Activated T-helper 2 cell treated with anti-CD3 and anti-CD28 coated beads, Interferon-gamma antibody, Interleukin-2, Interleukin-4, amounts not matched to agents 10 μg/mL and 5 μg/mL and 100 μg/mL, durations not matched to agents 14 hours and 24 hours and 36 hours (primary cell): ENCODE measurements at places on chromosomes 1 and 21.

- no peak overlapping the region for H3K4me3 ChIP-seq
- peaks cover 22% of the 10 kb centered on the region for H3K4me1 ChIP-seq
- H3K27me3 ChIP-seq = peaks cover 18% of the 10 kb centered on the region
- no peak overlapping the region for H3K27ac ChIP-seq
- DNase-seq = no peak
- peaks cover 6% of the 10 kb centered on the region for H3K36me3 ChIP-seq
Observed at GRCh38 chr1:93616996-93617669, 64.5 kb downstream of the BCAR3 start.

- DNase-seq = no peak
- H3K4me3 ChIP-seq = no peak overlapping the region
- H3K27ac ChIP-seq = no peak overlapping the region
- H3K4me1 ChIP-seq = no peaks in the 10 kb centered on the region
- H3K27me3 ChIP-seq = no peaks in the 10 kb centered on the region
Observed at GRCh38 chr1:101854271-101854670, 142.5 kb downstream of the OLFM3 start.

DNA sequence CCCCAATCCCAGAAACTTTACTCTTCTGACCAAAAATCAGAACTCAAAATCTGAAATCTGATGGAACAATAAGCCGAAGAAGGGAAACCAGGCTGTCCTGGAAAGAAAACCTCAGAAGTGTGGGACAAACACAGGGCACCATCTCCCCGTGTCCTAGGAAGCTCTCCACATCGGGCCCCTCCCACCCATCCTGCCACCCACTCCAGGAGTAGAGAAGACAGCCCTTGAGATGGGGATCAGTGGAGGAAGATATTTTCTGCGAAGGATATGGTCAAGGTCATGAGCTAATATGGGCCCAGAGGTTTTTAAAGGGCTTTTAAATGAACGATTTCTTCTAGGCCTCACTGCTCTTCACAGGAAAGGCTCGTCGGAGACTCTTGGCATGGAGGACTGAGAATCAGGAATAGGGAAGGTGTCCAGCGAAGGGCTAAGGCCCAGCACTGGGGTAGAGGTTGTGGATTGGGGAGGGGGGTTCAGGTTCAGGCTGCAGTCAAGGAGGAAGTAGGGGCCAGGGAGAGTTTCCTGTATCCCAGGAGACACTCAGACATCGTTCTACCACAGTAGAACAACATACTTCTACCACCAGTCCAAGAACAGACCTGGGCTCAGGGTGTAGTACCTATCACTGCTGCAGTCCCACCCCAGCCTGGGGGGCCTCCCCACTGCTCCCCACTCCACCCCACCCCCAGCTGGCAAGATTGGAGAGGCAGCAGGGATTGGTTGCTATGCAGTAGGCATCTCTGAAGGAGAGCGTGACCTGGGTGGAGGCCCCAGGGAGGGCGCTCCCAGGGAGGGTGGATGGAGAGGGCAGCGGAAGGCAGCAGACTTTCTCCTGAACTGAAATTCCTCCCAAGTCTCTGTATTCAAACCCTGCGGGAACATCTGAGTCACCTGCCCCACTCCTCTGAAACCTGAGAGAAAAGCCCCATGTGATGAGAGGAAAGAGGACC is 1.2 kb upstream of the S100A5 start:
- no peak for DNase-seq
- peaks cover 29% of the 10 kb centered on the region for H3K36me3 ChIP-seq
- peak overlapping the region; percentile 89 for H3K27ac ChIP-seq
- no peaks in the 10 kb centered on the region for H3K27me3 ChIP-seq

- no peak overlapping the region for H3K27ac ChIP-seq
- peaks cover 7% of the 10 kb centered on the region for H3K4me1 ChIP-seq
- no peak for DNase-seq
- no peak overlapping the region for H3K4me3 ChIP-seq
- H3K36me3 ChIP-seq = no peaks in the 10 kb centered on the region
Observed at GRCh38 chr1:33190701-33191100, 8.9 kb upstream of the TRIM62 start.

DNA sequence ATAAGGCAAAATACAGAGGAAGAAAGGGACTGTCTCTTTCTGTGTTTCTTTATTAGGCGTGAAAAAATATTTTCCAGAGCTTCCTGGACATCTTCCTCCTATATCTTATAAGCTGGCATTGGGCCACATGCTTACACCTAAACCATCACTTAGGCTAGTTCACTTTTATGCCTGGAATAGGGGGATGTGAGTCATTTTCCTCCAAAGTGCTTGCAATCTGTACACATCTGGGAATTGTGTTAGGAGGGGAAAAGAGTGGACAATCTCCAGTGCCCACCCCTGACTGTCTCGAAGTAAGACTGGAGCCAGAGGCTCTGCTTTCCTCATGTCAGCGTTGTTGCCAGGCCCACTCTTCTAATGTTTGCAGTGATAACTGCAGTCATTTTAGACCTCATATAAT is 29.9 kb downstream of the GIPC2 start:
- no peak overlapping the region for H3K27ac ChIP-seq
- peaks cover 8% of the 10 kb centered on the region for H3K4me1 ChIP-seq
- no peaks in the 10 kb centered on the region for H3K36me3 ChIP-seq
- no peak overlapping the region for H3K4me3 ChIP-seq
- DNase-seq = no peak

- H3K36me3 ChIP-seq = peaks cover 71% of the 10 kb centered on the region
- peaks cover 17% of the 10 kb centered on the region for H3K4me1 ChIP-seq
- H3K27me3 ChIP-seq = no peaks in the 10 kb centered on the region
- H3K27ac ChIP-seq = no peak overlapping the region
Observed at GRCh38 chr21:39175154-39175553, 8.1 kb downstream of the PSMG1 start.

DNA sequence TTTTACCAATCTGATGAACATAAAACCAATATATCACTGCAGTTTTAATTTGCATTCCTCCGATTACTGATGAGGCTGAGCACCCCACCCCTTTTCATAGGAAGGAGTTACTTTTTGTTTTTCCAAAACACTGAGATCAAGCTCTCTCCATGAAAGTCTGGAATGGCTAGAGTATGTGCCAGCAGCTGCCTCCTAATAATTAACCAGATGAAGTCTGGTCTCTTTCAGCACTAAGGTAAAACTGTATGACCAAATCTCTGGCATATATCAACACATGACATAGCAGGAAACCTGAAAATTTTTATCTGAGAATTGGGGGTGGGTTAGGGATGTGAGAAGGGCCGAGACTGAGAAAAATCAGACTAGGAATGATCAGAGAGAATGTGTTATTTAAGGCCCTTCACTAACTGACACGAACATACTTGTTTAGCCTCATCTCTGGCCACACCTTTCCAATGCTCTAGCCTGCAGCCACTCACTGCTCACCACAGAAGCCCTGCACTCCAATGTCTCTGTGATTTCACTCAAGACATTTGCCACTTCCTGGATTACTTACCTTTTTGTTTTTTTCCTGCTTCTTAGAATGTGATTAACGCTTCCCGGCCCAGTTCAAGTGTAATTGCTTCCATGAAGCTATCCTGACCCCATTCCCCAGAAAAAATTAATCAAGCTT is 34.7 kb downstream of the WASF2 start:
- H3K36me3 ChIP-seq = peaks cover 21% of the 10 kb centered on the region
- peak overlapping the region; percentile 4 for H3K4me3 ChIP-seq
- no peak for DNase-seq

DNA sequence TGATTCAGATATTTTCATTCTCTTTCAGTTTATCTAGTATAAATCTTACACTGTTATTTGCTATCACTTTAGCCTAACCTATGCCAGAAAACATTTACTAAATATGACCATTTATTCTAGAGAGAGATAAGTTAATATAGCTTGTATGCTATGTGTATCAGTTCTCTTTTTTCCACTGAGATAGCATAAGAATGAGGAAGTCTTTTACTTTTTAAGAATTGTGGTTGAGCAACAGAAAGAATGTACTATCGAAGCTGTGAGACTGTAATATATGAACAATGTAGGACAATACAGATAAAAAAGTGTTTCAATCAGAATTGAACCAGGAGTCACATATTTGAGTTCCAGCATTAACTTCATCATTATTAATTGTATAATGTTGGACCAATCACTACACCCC is 479.9 kb upstream of the PLXNA2 start:
- no peak overlapping the region for H3K4me3 ChIP-seq
- no peak overlapping the region for H3K27ac ChIP-seq
- no peaks in the 10 kb centered on the region for H3K4me1 ChIP-seq
- no peaks in the 10 kb centered on the region for H3K36me3 ChIP-seq
- no peaks in the 10 kb centered on the region for H3K27me3 ChIP-seq

DNA sequence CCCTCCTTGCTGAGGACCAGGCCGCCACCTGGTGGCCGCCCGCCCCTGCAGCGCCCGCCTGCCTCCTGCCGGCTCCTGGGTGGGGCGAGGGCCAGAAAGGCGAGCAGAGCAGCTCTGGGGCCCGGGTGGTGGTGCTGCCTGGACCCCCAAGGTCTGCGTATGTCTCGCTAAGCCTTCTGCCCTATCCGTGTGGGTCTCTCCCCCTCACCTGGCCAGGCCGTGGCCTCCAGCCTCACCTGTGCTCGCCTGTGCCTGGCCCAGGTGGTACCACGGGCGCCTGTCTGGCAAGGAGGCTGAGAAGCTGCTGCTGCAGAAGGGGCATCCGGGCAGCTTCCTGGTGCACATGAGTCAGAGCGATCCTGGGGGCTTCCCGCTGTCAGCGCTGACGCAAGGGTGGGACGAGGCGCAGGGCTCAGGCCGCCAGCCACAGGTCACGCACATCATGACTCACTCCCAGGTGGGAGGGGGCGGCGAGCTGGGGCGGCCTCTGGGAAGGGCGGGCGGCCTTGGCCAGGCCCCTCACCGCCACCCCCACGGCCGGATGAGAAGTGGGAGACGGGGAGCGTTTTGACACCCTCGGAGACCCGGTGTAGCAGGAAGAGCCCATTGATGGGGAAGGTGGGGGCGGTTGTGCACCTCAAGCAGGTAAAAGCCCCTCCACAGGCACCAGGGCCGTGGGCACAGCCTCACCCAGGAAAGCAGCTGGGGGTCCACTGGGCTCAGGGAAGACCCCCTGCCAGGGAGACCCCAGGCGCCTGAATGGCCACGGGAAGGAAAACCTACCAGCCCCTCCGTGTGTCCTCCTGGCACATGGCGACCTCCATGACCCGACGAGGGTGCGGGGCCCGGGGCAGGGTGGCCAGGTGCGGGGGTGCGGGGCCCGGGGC is 9.9 kb downstream of the RNF223 start:
- peak; percentile 64 for DNase-seq
- peak overlapping the region; percentile 68 for H3K27ac ChIP-seq
- H3K27me3 ChIP-seq = peaks cover 16% of the 10 kb centered on the region
- peaks cover 3% of the 10 kb centered on the region for H3K36me3 ChIP-seq
- peak overlapping the region; percentile 60 for H3K4me3 ChIP-seq

GRCh38 chr1:6652986-6653385 is 28.3 kb downstream of the THAP3 start:
- H3K4me1 ChIP-seq = no peaks in the 10 kb centered on the region
- H3K4me3 ChIP-seq = no peak overlapping the region
- H3K36me3 ChIP-seq = peaks cover 23% of the 10 kb centered on the region

DNA sequence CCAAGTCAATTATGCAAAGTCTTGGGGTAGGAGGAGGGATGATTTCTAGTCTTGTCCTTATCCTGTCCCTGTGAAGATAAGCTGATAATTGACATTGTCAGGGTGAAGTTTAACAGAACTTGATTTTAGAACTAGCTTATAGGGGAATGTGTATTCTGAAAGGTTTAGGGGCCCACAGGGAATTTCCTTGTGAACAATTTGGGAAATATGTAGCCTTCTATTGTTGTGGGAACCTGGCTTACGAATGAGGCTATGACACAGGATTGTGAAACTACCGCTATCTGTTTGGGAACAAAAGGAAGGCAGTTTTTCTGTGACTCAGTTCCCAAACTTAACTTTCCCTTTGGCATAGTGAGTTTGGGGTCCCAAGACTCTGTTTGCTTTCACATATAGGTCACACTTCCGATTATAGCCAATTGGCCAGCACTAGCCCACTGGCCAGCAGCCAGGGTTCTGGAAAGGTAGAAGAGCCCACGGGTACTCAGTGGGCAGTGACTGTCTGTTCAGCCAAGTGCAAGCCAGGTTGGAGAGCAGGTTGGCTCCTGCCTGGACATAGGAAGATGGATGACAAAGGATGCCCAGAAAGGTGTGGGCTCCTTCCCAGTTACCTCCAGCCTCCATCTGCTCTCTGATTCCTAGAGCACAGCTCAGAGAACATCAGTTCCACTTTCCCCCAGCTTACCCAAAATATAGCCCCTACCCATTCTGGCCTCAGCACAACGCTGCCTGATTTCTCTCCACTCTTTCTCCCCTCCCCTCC is 35.5 kb downstream of the H3-3A start:
- H3K36me3 ChIP-seq = no peaks in the 10 kb centered on the region
- no peak overlapping the region for H3K27ac ChIP-seq
- H3K4me3 ChIP-seq = no peak overlapping the region
- peaks cover 13% of the 10 kb centered on the region for H3K27me3 ChIP-seq
- DNase-seq = no peak

DNA sequence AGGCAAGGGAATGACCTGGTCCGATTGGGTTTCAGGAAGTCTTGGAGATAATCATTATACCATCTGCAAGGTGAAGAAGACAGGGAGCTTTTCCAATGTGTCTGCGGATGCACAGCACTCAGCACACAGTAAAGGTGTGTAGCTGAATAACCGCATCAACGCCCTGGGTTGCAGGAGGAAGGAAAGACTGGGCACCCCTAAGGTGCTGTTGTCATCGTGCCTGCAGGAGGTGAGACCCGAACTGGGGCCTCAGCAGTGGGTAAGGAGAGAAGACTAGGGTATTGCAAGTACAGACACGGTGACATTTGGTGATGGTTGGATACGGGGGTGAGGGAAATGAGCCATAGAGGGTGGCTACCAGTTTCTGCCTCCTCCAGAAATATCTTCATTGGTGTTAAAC is 1.1 kb upstream of the TRIM62 start:
- peak overlapping the region; percentile 54 for H3K4me3 ChIP-seq
- DNase-seq = no peak
- peaks cover 27% of the 10 kb centered on the region for H3K27me3 ChIP-seq
- no peak overlapping the region for H3K27ac ChIP-seq
- peaks cover 23% of the 10 kb centered on the region for H3K4me1 ChIP-seq

DNA sequence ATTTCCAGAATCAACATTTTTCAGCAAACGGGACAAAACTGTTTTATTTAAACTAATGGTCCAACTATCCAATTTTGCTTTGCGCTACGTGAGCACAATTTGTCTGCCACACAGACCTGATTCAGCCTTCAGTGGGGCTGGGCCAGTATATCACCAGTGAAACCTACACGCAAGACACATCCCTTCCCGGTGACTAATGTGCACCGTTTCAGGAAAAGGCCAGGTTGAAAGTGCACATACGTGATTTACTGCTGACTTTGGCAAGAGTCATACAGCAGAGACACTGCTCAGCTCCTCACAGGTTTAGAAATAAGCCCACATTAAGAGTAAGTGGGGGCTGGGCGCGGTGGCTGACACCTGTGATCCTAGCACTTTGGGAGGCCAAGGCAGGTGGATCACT is 5.1 kb upstream of the TMEM51 start:
- peaks cover 57% of the 10 kb centered on the region for H3K27me3 ChIP-seq
- H3K36me3 ChIP-seq = no peaks in the 10 kb centered on the region
- no peak for DNase-seq
- H3K4me1 ChIP-seq = peaks cover 3% of the 10 kb centered on the region
